ENCODE measurements at places on chromosomes 16 and 17. TPM values are rescaled to one million over a fixed set of nuclear protein-coding genes. Genes with fewer than 3 reads are reported as not detected.

DNA sequence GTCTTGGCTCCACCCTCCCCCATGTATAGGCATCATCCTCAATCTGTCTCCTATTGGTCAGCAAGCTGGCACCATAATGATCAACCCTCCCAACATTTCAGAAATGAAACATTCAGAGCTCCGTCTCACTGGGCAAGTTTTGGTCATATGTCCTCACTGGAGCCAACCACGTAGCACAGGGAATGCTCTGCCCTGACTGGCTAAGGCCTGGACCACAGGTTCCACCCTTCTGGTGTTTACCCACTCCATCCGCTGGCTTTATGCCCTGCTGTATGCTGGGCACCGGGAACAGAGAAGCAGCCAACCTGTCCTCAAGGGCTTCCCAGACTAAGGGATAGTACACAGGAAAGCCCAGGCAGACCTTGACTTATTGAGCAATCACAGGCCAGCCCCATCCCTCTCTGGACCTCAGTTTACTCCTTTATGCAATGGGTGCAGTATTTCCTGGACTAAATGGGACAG, 20.5 kb downstream of the MYO15A start:
- H3K36me3 ChIP-seq = no peaks in the 10 kb centered on the region
- H3K27me3 ChIP-seq = no peaks in the 10 kb centered on the region
- DNase-seq = no peak

DNA sequence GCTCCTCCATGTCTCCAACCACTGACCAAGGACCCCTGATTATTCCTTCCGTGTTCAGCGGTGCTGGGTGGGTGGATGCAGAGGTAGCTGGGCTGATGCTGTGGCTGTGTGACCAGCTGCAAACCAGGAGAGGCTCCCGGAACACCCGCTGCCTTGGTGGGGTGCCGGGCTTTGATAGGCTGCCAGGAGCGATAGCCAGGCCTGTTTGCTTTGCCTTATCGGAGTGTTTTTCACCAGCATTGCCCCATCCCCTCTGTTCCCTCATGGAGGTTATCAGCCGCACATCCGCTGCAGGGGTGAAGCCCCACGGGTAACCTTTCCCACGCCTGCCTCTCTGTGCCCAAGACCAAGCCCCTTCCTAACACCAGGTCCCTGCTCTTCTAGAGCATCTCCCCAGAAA, 354.3 kb downstream of the C16orf95 start:
- H3K27me3 ChIP-seq = peaks cover 5% of the 10 kb centered on the region
- no peaks in the 10 kb centered on the region for H3K36me3 ChIP-seq
- no peak overlapping the region for H3K4me3 ChIP-seq

DNA sequence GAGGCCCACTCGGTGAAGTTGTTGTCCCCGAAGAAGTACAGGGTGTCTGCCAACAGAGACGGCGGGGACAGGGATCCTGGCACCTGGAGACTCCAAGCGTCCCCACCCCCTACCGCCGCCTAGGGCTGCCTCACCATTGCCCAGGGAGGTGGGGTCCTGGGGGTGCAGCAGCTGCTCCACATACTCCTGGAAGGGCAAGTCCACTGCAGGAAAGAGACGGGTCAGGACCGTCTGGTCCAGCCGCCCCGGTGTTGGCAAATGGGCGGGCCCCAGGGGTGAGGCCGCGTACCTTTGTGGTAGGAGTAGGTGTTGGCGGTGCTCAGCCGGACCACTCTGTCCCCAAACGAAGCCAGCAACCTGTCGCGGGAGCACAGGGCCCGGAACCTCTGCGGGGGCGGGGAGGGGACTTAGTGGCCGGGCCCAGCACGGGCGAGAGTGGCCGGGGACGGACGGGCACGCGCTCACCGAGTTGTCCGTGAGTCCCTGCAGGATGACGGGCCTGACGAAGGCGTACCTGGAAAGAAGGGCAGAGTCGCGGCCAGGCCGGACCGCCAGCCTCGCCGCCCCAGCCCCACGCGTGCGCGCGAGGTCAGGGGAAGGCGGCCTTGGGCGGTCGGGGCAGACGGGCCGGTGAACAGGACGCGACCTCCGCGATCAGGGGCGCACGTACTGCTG, 601 bp downstream of the JMJD8 start:
- no peak for DNase-seq
- peak overlapping the region; percentile 73 for H3K27ac ChIP-seq
- peaks cover 7% of the 10 kb centered on the region for H3K36me3 ChIP-seq
- H3K27me3 ChIP-seq = no peaks in the 10 kb centered on the region

- no peaks in the 10 kb centered on the region for H3K36me3 ChIP-seq
- no peak for DNase-seq
- peak overlapping the region; percentile 50 for H3K27ac ChIP-seq
- peaks cover 25% of the 10 kb centered on the region for H3K4me1 ChIP-seq
Measured at GRCh38 chr16:80554033-80554432, 13.2 kb downstream of the DYNLRB2 start.

DNA sequence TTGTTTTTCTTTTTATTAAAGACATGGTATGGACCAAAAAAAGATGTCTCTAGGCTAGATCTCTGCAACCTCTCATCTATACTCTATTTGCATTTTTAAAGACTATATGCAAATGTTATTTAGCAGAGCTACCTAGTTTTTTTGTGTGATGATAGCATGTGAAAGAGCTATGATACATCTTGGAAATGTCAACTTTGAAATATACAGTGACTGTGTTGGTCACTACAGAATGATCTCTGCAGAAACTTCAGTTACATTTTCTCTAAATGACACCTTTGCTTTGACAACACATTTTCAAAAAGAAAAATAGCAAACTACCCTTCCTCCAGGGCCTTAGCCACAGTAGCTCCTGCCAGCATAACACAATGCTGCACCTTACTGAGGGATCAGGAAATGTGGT, 86.6 kb downstream of the PRKCB start:
- H3K4me1 ChIP-seq = peaks cover 42% of the 10 kb centered on the region
- DNase-seq = no peak
- no peaks in the 10 kb centered on the region for H3K27me3 ChIP-seq
- no peak overlapping the region for H3K4me3 ChIP-seq

- H3K4me1 ChIP-seq = no peaks in the 10 kb centered on the region
- no peaks in the 10 kb centered on the region for H3K36me3 ChIP-seq
- no peak for DNase-seq
- H3K4me3 ChIP-seq = no peak overlapping the region
- H3K27ac ChIP-seq = no peak overlapping the region
Measured at GRCh38 chr16:61944004-61944403, 92.2 kb downstream of the CDH8 start.

DNA sequence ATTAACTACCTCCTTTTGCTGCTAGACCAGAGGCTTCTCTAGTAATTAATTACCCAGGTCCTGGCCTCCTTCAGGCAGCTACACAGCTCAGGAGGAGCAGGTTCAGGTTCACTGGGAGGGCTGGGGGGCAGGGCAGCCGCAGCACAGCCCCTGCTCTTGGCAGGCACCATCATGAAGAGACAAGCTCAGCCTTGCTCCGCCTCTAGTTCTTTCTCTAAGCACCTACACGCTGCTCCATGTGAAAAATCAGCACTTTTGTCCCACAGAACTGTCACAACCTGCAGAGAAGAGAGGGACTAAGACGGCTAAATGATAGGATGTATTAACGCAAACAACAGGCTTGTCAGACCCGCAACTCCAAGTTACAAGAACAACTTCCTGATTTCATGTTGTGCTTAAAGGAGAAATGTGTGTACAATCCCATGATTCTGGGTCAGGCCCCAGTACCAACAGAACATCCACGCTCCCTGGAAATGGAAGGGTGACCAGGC, 53.4 kb downstream of the GRB2 start:
- no peak overlapping the region for H3K27ac ChIP-seq
- H3K27me3 ChIP-seq = no peaks in the 10 kb centered on the region
- peaks cover 22% of the 10 kb centered on the region for H3K36me3 ChIP-seq
- H3K4me1 ChIP-seq = peaks cover 43% of the 10 kb centered on the region
- DNase-seq = no peak

GRCh38 chr16:8966817-8967131, 3.1 kb upstream of the USP7 start:
- H3K27ac ChIP-seq = no peak overlapping the region
- H3K27me3 ChIP-seq = peaks cover 13% of the 10 kb centered on the region
- H3K4me3 ChIP-seq = no peak overlapping the region
- peaks cover 8% of the 10 kb centered on the region for H3K36me3 ChIP-seq

DNA sequence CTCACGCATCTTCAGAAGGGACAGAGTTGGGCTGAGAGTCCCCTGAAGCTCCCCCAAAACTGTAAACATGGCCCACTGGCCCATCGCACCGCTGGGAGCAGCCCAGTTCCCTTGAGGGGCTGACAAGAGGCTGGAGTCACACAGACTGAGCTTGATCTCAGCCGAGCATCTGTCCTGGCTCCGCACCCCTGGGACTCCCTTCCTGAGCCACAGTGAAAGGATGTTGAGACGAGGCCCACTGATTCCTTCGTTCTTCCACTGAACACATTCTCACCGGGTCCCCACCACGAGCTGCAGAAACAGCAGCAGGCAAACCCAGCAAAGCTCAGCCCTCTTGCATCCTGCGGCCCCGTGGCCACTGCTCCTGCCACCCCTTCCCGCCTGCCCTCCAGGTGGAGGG, 145.9 kb upstream of the CIBAR2 start:
- peaks cover 43% of the 10 kb centered on the region for H3K27me3 ChIP-seq
- H3K4me1 ChIP-seq = peaks cover 5% of the 10 kb centered on the region
- H3K36me3 ChIP-seq = no peaks in the 10 kb centered on the region
- no peak overlapping the region for H3K27ac ChIP-seq
- no peak for DNase-seq
- no peak overlapping the region for H3K4me3 ChIP-seq

GRCh38 chr16:88812513-88813268, 963 bp upstream of the APRT start:
- peak overlapping the region; percentile 76 for H3K4me3 ChIP-seq
- H3K27me3 ChIP-seq = no peaks in the 10 kb centered on the region
- no peak for DNase-seq
- H3K4me1 ChIP-seq = peaks cover 25% of the 10 kb centered on the region
- H3K27ac ChIP-seq = peak overlapping the region; percentile 90
- peaks cover 12% of the 10 kb centered on the region for H3K36me3 ChIP-seq

DNA sequence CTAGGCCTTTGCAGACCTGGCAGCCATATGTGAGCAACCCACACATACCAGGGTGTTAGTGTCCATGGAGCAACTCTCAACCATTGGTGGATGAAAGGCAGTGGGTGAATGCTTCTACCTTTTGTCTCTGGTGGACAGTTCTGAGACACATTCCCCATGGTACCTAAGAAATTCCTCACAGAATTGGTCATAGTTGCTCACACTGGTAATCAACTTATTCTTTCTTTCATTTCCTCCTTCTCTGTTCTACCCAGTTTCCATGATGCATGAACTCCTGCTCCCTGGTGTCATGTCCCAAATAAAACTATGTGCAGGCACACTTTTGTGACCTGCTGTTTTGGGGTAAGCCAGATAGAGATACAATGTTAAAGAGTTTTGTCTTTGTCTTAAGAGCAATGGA, 33.2 kb upstream of the MPHOSPH6 start:
- peaks cover 18% of the 10 kb centered on the region for H3K27me3 ChIP-seq
- no peak for DNase-seq
- no peak overlapping the region for H3K4me3 ChIP-seq
- H3K27ac ChIP-seq = no peak overlapping the region
- no peaks in the 10 kb centered on the region for H3K36me3 ChIP-seq

DNA sequence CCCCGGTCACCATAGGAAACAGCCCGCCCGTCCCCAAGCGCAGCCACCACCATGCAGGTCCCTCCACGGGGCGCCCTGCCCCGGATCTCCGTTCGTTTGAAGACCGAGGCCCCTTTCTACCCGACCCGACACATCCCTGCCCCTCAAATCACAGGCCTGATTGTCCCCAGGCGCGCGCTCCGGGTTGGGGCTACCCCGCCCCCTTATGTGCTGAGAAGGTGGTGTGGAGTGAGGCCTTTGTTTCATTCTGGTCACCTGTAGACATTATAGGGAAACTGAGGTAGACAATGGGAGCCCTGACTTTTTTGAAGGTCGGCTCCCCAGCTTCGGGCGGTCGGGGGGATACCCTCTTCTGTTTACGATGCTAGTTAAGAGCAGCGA, 763 bp upstream of the ACTG1 start:
- peaks cover 40% of the 10 kb centered on the region for H3K36me3 ChIP-seq
- H3K27ac ChIP-seq = peak overlapping the region; percentile 92
- H3K4me1 ChIP-seq = peaks cover 43% of the 10 kb centered on the region
- H3K4me3 ChIP-seq = peak overlapping the region; percentile 79
- peak; percentile 87 for DNase-seq

DNA sequence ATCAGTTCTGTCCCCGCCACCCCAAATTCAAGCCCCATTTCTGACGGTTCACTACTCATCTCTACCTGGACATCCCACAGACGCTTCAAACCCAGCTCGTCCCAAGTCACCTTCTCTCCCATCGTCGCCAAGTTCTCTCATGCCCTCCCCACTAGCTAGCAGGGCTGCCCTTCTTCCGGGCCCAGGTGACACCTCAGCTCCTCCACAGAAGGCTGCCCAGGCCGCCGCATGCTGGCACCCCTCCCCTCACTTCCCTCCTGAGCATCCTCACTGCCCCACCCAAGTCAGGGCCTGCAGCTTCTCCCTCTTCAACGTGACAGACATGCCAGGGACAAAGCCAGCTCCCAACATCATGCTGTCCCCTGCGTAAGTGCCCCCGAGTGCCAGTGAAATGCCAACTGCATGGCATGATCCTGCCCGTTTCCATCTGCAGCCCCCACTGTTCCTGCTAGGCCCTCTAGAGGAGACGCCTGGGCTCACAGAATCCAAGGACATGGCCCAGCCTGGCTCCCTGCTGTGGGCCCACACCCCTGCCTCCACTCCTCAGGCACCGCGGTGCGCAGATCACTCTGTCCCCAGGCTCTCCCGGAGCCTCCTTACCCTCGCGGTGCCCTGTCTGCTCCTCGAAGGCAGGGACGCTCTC, 5.9 kb downstream of the CYB561 start:
- H3K27ac ChIP-seq = peak overlapping the region; percentile 87
- peaks cover 3% of the 10 kb centered on the region for H3K27me3 ChIP-seq
- H3K36me3 ChIP-seq = peaks cover 2% of the 10 kb centered on the region
- H3K4me3 ChIP-seq = peak overlapping the region; percentile 51
- H3K4me1 ChIP-seq = peaks cover 38% of the 10 kb centered on the region
- peak; percentile 59 for DNase-seq

DNA sequence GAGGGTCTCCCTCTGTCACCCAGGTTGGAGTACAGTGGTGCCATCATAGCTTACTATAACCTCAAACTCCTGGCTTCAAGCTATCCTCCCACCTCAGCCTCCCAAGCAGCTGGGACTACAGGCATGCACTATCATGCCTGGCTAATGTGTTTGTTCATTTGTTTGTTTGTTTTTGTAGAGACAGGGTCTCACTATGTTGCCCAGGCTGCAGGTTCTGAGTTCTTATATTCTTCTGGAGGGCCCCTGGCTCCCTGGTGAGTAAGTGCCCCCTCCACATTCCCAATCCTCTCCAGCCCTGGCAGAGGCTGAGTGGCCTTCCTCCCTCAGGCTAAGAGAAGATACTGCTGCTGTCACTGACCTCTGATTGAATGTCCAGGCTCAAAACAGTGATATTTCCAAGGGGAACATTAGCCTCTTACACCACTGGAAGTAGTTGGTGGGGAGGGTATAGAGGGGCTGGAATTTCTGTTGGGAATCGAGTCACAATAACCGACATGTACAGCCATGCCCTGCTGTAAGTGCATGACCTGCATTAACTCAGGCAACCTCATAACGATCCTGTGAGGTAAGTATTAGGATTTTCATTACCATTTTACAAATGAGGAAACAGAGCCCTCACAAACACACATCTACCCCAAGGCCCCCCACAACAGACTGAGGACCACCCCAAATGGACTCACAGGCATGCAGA, 2.7 kb upstream of the ETV4 start:
- no peaks in the 10 kb centered on the region for H3K36me3 ChIP-seq
- DNase-seq = no peak
- H3K4me1 ChIP-seq = peaks cover 19% of the 10 kb centered on the region
- no peak overlapping the region for H3K27ac ChIP-seq
- no peak overlapping the region for H3K4me3 ChIP-seq

FSCN2 gene
- 0.41 TPM for total RNA-seq

DPEP3 gene
- 0.28 TPM for total RNA-seq

GCGR gene
- total RNA-seq = not detected

NACA2 gene
- total RNA-seq = not detected

CA7 gene
- not detected for total RNA-seq

All from activated CD8-positive, alpha-beta memory T cell treated with anti-CD3 and anti-CD28 coated beads, Interleukin-2, amount 10 ng/mL, durations not matched to agents 7 days and 5 days (primary cell).